ENCODE measurements at places on chromosomes 2 and 18.

- DNase-seq = no peak
Measured at GRCh38 chr2:56687169-56687568, 503.4 kb downstream of the CCDC85A start.

DNA sequence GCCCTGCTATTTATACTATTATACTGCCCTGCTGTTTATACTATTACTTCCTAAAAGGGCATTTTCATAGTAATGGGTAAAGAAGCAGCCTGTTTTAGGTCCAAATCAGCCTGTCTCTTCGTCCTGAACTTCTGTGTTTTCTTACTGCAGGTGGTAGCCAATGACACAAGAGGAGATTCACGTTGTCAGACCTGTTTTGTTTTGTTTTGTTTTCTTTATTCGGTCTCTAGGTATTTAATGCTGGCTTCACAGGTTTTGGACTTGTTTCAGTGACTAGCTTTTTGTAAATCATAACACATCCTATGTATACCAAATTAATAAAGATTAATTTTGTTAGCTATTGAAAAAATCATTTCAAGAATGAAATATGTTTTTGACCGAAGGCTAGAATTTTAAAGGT lies 116.4 kb downstream of the MAP3K20 start:
- no peak for DNase-seq

DNA sequence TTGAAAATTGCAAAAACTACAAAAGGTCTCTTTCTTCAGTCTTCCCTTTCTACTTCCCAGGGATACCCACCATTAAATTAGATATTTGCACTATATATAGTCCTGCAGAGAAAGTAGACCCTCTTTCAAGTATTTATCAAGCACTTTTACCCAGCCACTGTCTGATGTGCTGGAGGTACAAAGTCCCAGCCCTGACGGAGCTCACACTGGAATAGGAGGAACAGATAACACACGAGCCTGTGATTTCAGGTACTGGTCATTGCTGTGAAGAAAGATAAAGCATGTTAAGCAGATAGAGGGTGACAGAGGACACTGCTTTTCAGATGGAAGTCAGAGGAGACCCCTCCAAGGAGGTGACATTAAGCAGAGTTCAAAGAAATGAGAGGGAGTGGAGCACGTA lies 19.6 kb downstream of the SEC11C start:
- no peak for DNase-seq

- no peak for DNase-seq
Measured at GRCh38 chr2:220961143-220961860, 610.8 kb downstream of the EPHA4 start.

GRCh38 chr2:143334837-143335236 lies 205.6 kb downstream of the ARHGAP15 start:
- DNase-seq = no peak

DNA sequence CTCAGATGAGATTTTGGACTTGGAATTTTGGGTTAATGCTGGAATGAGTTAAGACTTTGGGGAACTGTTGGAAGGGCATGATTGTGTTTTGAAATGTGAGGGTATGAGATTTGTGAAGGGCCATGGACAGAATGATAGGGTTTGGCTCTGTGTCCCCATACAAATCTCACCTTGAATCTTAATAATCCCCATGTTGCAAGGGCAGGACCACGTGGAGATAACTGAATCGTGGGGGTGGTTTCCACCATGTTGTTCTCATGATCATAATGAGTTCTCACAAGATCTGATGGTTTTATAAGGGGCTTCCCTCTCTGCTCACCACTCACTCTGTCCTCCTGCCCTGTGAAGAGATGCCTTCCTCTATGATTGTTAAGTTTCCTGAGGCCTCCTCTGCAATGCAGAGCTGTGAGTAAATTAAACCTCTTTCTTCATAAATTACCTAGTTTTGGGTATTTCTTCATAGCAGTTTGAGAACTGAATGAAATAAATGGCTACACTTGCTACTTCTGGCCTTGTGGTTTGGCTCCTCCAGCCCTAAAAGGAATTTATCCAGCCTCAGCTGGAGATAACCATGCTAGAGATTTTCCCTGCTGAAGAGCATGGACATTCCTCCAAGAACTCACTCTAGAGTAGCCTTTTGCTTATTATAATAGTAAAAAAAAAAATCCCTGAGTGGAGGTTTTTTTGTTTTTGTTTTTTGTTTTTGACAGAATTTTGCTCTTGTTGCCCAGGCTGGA lies 144.3 kb upstream of the TFPI start:
- no peak for DNase-seq

- DNase-seq = no peak
Measured at GRCh38 chr2:205769495-205769850, 87.2 kb downstream of the NRP2 start.

- no peak for DNase-seq
Measured at GRCh38 chr2:162967147-162967546, 128.6 kb upstream of the KCNH7 start.

DNA sequence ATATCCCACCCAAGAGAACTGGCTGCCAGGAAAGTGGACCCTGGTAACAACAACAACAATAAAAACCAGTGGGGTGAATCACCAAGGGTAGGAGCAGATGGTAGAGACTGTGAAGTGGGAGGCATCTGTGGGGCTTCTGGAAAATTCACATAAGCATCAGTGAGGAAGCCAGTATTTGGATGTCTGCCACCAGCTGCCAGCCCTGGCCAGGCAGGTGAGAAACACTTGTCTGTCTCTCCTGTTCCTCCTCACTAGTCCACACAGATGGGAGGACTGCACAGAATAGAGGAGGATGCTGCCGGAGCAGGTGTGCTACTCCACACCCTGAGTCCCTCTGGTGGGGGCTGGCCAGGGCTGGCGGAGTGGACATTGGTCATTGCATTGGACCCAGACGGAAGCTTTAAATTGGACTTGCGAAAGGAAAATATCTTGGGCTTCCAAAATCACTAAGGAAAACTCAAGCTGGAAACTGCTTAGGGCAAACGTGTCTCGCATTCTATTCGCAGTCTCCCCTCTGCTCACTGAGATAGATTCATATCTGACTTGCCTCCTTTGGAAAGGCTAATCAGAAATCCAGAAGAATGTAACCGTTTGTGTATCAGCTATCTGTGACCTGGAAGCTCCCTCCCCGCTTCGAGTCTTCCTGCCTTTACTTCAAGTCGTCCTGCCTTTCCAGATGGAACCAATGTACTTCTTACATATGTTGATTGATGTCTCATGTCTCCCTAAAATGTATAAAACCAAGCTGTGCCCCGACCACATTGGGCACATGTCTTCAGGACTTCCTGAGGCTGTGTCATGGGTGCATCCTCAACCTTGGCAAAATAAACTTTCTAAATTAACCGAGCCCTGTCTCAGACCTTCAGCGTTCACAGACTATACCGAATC lies 69.1 kb downstream of the NAB1 start:
- DNase-seq = no peak

DNA sequence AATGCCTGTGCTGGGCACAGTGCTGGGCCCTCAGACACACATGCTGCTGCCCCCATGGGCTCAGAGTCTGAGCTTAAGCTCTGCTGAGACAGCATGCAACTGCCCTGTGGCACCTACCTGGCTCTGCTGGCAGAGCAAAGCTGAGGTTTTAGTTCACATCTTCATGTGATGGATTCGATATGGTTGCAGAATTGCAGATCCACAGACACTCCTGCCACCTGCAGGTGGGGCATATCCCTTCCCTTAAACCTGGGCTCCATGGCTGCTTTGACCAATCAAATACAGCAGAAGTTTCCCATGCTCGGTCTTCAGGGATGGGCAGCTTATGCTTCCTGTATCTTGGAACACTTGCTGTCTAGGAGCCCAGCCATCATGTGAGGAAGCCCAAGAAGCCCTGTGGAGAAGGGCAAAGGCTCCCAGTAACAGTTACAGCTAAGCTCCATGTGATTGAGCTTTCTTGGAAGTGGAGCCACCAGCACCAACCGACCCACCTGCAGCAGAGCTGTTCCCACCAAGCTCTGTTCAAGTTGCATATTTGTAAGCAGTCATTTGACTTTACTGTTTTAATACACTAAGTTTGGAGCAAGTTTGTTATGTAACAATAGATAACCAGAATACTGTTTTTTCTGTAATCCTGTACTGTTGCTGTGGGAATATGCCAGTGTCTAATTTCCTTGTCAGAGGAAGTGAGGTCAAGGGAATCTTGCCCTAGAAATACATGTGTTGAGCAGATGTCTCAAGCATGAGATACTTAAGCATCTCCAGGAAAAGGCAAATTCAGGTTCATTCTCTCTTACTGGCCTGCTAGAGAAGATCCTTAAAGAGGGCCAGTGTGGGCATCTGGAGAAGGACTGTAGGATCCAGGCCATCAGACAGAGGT lies 79.3 kb downstream of the SH3RF3 start:
- no peak for DNase-seq

DNA sequence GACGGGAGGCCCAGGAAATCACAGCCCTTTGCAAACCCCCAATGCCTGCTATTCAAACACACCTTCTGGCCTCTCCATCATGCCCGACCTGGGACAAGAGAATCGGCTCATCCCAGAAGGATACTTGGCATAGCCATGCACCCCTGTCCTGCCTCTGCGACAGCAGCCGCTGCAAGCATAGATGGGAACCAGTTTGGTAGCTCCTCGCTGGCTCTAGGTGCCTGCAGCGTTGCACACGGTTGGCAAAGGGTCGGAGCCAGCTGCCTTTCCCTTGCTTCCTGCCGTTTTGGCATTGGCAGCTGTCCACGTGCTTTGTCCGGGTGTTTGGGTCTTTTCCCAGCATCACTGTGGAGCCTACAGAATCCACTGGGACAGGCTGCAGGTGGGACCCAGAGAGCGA lies 76.9 kb downstream of the TWIST2 start:
- DNase-seq = no peak

GRCh38 chr2:80335411-80335810 lies 30.9 kb upstream of the LRRTM1 start:
- DNase-seq = no peak

DNA sequence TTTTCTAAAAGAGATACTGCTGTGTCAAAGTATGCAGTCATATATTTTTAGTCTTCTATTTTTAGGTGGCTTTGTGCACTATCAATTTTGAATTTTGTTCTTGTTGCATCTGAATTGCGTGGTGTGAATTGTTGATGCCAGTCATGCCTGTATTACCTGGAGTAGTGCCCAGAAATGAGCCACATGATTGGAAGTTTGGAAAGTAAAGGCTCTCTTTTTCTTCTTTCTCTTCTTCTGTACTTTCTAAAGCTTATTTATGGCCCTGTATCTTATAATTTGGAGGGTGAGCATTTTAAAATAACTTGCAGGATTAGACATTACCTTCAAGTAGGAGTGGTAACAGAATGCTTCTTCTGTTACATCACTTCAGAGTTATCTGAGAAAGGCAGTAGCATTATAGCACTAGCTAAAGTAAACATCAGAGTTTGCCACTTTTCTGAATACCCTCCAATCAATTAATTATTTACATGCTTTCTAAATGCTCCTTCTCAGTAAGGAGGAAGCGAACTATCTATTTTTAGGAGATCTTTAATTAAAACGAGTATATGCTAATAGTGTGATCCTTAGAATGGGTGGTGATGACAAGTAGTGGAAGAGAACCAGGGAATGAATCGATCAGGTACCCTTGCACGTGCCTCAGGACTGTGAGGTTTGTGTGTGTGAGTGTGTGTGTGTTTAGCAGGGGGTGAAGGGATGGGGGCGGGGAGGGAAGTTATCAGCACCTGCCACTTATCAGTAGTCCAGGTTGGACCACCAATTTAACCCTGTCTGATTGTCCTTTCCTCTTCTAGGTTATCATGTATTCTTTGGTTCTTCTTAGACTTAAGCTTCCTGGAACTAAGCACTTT lies 112.5 kb downstream of the MAP3K20 start:
- DNase-seq = no peak

- DNase-seq = peak; percentile 20
Measured at GRCh38 chr2:69490486-69490885, 53.3 kb upstream of the NFU1 start.

- DNase-seq = no peak
Measured at GRCh38 chr2:47056374-47056773, 98.7 kb downstream of the STPG4 start.

GRCh38 chr2:145290986-145291385 lies 771.1 kb upstream of the ZEB2 start:
- no peak for DNase-seq

DNA sequence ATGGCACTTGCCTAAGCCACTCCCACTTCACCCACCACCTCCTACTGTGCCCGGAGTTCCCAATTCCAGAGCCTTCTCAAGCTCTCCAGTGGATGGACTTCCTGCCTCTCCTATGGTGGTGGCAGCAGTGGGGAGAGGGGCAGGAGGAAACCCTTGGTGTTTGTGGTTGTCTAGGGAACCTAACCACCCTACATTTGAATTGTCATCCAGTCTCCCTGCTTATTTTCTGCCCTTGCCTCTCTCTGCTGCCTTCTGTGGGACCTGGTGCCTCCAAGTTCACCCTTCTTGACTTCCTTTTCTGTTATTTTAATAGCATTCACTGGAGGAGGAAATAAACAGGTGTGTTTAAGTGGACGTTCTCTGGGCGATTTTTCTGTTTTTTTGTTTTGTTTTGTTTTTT lies 50.0 kb upstream of the HPCAL1 start:
- no peak for DNase-seq

GRCh38 chr2:64259312-64259711 lies 115.1 kb upstream of the PELI1 start:
- DNase-seq = no peak

DNA sequence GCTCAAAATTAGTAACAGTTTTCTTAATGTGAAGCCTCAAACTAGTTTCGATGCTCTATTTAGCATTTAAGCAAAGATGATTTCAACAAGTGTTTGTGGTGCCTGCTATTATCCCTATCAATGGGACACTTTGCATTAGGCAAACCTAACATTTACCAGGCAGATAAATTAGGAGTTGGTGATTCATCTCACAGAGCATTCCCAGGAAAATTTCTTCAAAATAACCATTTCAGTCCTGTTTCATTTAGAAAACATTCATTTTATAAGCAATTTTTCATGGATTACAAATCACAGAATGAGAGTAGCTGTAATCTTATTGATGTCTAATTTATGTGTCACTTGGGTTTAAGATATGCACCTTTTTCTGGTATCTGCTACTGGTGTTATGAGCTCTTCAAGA lies 62.7 kb downstream of the CLHC1 start:
- DNase-seq = no peak

- no peak for DNase-seq
Measured at GRCh38 chr2:219663116-219663762, 35.8 kb downstream of the SLC4A3 start.

DNA sequence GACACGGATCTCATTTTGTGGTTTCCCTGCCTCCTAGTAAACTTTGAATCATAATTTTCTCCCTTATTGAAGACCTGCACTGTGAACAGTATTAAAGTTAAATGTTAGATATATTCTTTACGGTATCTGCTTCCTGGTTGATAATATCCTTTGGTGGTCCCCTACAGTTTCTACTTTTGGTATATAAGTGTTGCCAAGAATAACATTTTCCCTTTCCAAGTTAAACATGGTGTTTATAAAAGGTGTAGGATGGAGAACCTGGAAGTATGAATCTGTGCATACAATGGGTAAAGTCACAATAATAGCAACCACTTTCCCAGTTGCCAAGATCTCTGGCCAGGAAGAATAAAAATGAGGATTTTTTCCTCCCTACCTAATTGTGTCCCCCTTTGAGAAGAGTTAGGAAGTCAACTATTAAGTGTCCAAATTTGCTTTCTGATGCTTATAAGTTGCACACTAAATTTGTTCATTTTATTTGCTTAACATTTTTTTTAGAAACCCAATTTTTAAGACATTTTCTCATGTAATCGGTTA lies 201.0 kb upstream of the STK17B start:
- DNase-seq = no peak

- no peak for DNase-seq
Measured at GRCh38 chr18:47726550-47726949, 203.9 kb downstream of the SMAD2 start.
